Left ventricle myocardium superior (tissue), 1 donor: ENCODE measurements at places on chromosomes 6 and 20. TPM values are rescaled to one million over a fixed set of nuclear protein-coding genes. Genes with fewer than 3 reads are reported as not detected.

Gene MAK
- total RNA-seq, result 0.07 TPM

Gene TSBP1
- not detected for total RNA-seq

Gene LAMP5
- not detected for total RNA-seq

Gene NKX2-2
- not detected for total RNA-seq

Gene DOK5
- total RNA-seq, result 1.8 TPM

Gene FOXC1
- 2.7 TPM for total RNA-seq

Gene CCN6
- total RNA-seq, result not detected

Gene PACRG
- total RNA-seq, result 8.2 TPM

Gene RFX6
- total RNA-seq, result not detected

Gene HMGN4
- total RNA-seq, result 25.3 TPM

Gene KIF25
- total RNA-seq, result not detected

- no peak for DNase-seq
These were observed 246.1 kb upstream of the RIN2 start for GRCh38 chr20:19511931-19512330.

GRCh38 chr6:94751641-94752329 is 825.5 kb upstream of the MANEA start:
- DNase-seq, result no peak

- DNase-seq, result no peak
These were observed 4.3 kb upstream of the MC3R start for GRCh38 chr20:56244259-56244658.

DNA sequence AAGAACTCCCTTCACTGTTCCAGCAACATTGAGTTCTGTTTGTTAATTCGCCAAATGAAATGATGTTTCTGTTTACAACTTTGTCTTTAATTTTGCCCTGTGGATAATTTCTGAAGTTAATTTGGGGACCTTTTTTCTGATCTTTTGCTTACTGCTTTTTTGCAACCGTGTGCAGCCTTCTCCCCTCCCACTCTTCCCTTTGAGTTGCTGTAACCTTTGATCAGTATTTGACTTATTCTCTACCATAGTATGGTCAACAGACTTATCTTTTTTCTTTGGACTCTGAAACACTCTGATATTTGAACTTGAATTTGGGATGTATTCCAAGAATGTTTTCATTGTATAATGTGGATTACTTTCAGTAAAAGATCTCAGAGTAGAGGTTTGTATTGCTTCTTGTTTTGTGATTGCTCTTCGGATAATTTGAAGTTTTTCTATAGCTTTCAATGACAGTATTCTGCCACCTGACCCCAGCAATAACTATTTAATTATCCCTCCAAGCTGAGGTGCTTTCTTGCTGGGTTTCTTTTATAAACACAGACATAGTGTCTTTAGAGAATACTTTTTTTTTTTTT is 46.2 kb downstream of the LRRN4 start:
- DNase-seq, result no peak

GRCh38 chr6:43733471-43734293 is 36.3 kb upstream of the VEGFA start:
- no peak for DNase-seq

GRCh38 chr20:36873498-36874189 is 2.3 kb upstream of the TLDC2 start:
- DNase-seq, result no peak

DNA sequence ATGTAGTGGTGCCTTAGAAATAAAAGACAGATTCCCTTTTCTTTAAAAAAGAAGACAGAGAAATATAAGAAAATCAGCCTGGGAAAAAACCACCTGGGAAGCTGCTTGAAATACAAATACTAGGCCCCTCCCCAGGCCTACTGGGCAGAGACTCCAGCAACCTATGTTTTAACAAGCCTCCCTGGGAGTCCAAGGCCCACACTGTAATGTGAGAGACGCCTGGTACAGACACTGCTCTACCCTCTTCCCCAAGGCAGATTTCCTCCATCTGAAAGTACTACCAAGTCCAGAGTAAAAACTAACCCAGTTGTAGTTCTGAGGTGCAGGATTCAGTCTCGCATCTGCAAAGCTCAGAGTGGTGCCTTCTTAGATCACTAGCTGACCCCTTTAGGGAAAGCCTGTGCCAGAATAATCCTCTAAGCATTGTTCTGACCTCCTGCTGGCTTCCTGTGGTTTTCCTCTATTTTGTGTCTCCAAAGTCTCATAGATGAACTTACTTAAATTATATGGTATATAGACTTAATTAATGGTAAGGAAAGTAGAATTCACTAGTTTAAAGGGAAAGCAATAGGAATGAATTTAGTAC is 270.2 kb upstream of the SLC35B3 start:
- DNase-seq, result no peak

DNA sequence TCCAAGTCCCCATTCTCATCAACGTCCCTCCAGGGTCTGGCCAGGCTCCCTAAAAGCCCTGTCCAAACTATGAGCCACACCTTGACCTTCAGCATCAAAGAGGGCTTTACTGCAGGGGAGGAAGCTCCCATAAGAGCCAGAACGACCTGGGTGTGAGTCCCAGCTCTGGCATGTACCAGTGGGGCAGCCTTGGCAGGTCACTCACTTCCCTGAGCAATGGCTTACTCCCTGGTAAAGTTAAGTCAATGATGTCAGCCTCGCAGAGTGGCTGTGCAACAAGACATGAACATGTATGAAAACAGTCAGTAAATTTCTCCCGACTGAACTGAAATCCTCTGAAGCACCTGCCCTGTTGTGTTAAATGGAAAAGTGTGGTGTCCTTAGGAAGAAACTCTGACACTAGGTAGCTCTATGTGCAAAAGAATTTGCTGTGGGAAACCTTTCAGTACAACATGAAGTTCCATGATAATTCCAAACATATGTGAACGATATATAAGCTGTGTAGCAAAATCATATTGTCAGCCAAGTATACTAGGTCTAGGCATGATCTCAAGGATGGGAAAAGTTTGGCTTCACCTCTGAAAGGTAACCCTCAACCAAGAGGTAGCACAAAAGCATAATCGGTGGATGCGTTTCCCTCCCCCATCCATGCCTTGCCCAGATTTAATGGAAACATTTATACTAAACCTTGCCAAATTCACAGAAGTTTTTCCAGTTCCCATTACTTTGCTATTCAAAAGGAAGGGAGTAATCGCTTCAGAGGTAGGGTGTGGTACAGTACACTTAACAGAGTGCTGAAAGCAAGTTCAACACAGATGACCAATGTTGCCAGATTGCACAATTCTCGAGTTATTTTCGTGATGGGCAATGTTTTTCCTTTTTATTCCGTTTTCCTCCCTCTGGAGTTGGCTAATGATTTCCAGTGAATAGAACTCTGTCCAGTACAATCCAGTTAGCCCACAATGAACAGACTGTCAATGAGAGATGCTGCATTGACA is 49.0 kb upstream of the RANBP9 start:
- no peak for DNase-seq

GRCh38 chr6:68911334-68911733 is 276.3 kb downstream of the ADGRB3 start:
- no peak for DNase-seq

DNA sequence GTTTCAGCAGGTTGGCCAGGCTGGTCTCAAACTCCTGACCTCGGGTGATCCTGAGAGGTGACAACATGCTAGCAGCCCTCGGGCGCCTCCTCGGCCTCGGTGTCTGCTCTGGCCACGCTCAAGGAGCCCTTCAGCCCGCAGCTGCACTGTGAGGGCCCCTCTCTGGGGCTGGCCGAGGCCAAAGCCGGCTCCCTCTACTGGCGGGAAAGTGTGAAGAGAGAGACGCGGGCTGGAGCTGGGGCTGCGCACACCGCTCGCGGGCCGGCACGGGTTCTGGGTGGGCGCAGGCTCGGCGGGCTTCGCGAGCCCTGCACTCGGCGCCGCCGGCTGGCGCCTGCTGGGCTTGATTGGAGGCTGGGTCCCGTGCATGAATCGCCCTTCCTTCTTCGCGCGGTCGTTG is 80.8 kb upstream of the RBM24 start:
- DNase-seq, result no peak

DNA sequence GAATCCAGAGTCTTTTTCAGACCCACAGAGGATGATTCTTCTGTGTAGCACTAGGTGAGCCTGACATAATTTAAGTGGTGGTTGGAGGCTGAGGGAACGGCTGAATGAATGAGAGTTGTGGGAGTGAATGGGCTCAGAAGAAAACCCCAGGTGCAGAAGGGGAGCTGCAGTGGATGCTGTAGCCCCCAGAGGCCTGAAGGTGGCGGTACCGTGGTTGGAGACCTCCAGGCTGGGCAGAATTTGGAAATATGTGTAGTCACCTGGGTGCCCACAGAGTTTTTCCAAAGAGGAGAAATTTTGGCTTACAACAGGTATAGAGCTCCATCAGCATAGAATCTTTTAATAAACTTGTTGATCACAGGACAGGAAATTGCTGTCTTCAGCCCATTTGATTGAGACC is 6.5 kb upstream of the RAET1G start:
- DNase-seq, result no peak

DNA sequence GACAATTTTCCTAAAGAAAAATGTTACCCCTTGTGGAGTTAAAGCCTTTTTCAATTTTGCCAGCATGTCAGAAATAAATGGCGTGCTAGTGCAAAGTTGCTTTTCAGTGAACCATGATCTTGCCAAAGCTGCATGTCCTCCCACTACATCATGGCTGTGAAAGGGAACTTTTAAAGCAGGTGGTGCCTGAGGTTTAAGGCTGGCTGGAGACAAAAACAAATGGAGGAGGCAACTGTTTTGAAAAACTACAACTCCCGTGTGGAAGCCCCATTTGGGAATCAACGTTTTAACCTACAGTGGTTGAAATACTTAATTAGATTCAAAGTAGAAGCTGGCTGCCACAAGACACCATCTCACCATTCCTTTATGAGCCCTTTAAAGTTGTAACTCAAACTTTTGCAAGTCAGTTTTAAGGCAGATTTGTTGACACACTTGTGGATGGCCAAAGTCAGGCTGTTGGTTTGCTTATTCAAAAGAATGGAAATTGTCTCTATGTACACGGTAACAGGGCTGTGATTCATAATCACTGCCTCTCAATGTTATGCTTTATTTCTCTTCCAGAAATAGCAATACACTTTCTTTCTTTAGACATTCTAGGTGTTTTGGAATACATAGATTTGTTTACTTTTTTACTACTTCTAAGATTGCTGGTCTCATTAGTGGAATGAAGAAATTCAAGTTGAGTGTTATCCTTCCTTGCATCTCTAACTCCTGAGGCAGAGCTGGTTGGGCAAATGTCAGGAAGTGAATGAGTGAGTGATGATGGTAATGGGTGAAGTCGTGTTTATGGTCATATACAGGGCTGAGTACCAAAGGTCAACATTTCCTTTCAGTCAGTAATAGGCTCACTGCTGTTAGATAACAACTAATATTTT is 196.4 kb upstream of the GMDS start:
- no peak for DNase-seq

GRCh38 chr20:57092112-57092899 is 174.1 kb downstream of the BMP7 start:
- peak; percentile 83 for DNase-seq

DNA sequence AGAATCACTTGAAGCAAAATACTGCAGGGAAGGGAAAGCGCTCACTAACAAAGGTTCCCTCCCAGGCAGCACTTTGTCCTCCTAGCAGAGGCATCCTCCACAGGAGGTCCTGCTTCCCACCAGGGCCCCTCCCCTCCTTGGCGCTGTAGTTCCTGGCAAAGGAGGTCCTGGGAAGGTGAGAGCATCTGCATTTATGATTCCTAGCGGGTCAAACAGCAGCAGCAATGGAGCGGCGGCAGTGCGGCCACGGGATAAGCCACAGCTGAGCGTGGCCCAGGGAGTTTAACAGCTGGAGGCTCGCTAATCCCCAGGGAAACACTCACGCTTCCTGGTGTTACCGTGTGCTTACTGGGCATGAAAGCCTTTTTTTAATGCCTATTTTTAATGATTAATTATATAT is 185.8 kb downstream of the TTLL2 start:
- no peak for DNase-seq

DNA sequence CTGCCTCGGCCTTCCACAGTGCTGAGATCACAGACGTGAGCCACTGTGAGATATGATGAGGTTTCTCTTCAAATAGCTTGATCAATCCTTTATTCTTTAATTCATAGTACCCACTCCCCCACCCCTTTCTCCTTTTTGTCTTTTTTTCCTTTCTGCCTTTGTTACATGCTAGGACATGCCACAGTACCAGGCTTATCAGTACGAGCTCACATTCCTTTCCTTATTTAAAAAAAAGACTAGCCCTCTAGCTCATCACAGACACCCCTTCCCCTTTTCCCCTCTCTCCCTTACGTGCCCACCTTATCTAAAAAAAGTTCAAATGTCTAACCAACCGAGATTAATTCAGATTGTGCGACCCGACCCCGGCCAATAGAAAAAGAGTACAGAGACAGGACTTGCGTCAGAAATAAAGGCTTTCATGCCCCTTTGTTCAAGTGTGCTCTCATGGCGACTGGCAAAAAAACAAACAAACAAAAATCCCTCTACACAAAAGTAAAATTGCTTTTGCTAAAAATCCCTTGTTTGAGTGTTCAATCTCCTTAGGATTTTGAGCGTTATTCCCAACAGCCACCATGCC is 49.2 kb downstream of the MRAP2 start:
- DNase-seq, result no peak

DNA sequence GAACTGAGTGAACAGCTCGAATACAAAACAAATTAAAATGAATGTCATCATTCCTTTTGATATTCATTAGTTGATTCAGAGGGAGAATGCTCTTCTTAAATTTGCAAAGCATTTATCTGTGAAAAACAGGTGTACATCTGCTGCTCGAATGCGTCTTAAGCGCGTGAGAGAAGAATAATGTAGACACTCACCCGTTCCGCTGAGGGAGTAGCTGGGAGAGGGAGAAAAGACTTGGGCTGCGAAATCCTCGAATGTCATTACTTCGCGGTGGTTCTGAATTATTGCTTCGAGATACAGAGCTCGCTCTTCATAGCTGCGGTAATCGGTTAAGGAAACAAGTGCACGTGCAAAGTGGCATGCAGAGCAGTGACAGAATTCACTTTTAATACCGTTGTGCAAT is 43.9 kb downstream of the INSM1 start:
- no peak for DNase-seq

GRCh38 chr20:52569201-52569600 is 377.6 kb upstream of the ZFP64 start:
- no peak for DNase-seq

- DNase-seq, result no peak
These were observed 21.4 kb downstream of the UBE3D start for GRCh38 chr6:83044091-83044768.

DNA sequence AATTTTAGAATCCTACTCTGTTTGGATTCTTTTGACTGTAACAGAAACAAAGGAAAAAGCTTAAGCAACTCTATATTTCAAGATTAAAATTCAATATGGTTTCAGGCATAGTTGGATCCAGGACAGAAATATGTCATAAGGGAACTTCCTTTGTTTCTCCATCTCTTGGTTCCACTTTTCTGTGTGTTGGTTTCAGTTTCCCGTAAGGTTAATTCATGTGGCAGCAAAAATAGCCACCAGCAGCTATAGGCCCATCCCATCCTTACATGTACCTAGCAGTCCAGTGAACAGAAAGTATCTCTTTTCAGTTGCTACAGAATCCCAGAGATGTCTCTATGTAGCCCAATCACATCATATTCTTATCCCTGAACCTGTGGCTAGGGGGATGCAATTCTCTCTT is 8.8 kb upstream of the FAM8A1 start:
- DNase-seq, result no peak

GRCh38 chr20:23533161-23533560 is 35.1 kb downstream of the CST9L start:
- DNase-seq, result no peak
